ENCODE measurements at places on chromosomes 7 and 10.

GRCh38 chr10:132962623-132963429 lies 20.5 kb upstream of the CFAP46 start:
- peak overlapping the region; percentile 90 for H3K27ac ChIP-seq
- no peaks in the 10 kb centered on the region for H3K36me3 ChIP-seq
- H3K27me3 ChIP-seq, result peaks cover 17% of the 10 kb centered on the region
- peaks cover 19% of the 10 kb centered on the region for H3K4me1 ChIP-seq
- H3K4me3 ChIP-seq, result peak overlapping the region; percentile 98

GRCh38 chr7:55472928-55473725 lies 99.2 kb downstream of the VOPP1 start:
- no peak overlapping the region for H3K4me3 ChIP-seq
- peaks cover 35% of the 10 kb centered on the region for H3K36me3 ChIP-seq
- no peak overlapping the region for H3K27ac ChIP-seq
- H3K4me1 ChIP-seq, result peaks cover 35% of the 10 kb centered on the region

- H3K36me3 ChIP-seq, result no peaks in the 10 kb centered on the region
- peak overlapping the region; percentile 88 for H3K27ac ChIP-seq
- H3K4me3 ChIP-seq, result no peak overlapping the region
- peaks cover 83% of the 10 kb centered on the region for H3K4me1 ChIP-seq
- no peaks in the 10 kb centered on the region for H3K27me3 ChIP-seq
These were observed 4.8 kb upstream of the GDI2 start for GRCh38 chr10:5818048-5818331.

DNA sequence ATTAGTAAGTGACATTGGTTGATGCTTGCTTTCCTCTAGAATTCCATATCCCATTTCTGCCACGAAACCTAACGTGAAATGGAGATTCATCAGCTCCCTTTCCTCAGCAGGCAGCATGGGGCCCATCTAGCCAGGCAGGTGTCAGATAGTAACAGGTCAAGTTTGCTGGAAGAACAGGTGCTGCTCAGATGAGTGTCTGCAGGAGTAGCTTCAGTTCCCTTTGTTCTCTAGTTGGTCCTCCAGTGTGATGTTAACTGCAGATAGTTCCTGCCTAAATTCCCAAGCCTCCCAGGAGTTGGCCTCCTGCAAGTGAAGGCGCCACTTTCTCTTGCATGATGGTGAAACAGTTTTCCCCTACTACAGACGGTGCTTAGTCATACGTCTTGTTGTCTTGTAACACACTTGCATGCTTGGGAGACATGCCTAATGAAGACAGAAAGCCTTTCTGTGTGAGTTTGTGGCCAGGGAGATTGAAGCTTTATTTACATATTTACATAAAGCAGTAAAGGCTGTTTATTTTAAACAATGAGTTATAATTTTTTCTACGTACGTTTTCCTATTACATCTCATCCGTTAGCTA lies 175.4 kb downstream of the CHN2 start:
- no peak for DNase-seq
- no peaks in the 10 kb centered on the region for H3K36me3 ChIP-seq
- H3K27ac ChIP-seq, result no peak overlapping the region

DNA sequence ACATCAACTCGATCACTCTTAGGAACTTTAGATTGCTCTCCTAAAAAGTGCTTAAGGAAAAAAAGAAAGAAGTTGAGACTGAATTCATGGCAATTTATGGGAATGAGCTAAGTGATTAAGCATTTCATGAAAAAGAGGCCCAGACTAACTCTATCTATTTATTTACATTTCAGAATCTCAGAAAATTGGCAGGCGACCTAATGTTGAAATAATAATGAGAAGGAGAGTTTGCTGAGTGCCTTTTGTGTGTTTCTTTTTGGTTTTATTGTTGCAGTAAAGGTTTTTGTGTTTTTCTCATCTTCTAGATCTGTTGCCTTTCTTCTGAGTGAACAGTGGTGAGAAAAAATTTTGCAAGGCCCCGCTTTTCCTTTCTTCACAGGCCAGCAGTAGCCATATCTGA lies 3.8 kb downstream of the GRK5 start:
- no peaks in the 10 kb centered on the region for H3K27me3 ChIP-seq
- peak overlapping the region; percentile 18 for H3K27ac ChIP-seq
- DNase-seq, result no peak
- peak overlapping the region; percentile 50 for H3K4me3 ChIP-seq

GRCh38 chr10:132398566-132398991 lies 1.6 kb downstream of the PWWP2B start:
- H3K36me3 ChIP-seq, result no peaks in the 10 kb centered on the region
- H3K27ac ChIP-seq, result no peak overlapping the region
- H3K4me3 ChIP-seq, result peak overlapping the region; percentile 63
- DNase-seq, result no peak
- H3K4me1 ChIP-seq, result peaks cover 59% of the 10 kb centered on the region
- no peaks in the 10 kb centered on the region for H3K27me3 ChIP-seq

DNA sequence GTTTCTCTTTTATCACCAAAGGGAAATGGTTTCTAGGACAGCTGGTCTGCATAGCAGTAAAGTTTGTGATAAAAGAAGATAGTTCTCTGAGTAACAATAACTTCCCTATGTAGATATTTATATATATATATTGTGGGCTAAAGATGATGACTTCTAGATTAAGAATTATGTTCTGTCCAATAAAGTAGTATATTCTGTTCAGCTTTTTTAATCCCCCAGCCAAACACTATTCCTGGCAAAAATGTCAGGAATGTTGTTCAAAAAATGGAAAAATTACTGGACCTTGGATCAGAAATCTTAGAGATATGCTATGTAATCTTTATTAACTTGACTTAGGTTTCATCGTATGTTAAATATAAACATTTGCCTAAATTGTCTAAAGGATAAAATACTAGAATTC lies 136.3 kb upstream of the GNAI1 start:
- no peak for DNase-seq
- no peak overlapping the region for H3K27ac ChIP-seq
- H3K27me3 ChIP-seq, result no peaks in the 10 kb centered on the region
- H3K4me1 ChIP-seq, result no peaks in the 10 kb centered on the region
